ENCODE measurements at places on chromosomes 3 and 15.

GRCh38 chr3:50319894-50320625 is 2.5 kb downstream of the HYAL2 start:
- no peak for DNase-seq

DNA sequence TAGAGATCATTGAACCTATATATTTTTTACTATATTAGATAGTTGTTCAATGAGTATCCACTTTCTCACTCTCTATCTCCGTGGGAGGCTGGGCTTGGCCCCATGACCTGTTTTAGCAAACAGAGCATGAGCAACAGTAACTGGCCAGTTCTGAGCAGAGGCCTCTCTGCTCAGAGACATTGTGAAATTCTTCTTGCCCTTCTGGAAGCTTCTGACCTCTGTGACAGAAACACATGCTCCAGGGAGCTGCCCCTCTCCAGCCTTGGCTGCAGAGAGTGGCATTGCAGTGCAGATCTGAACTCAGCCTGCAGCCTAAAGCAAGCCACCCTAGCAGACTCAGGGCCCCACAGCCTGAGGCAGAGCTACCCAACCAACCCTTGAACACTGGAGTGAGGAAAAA is 20.5 kb downstream of the FAM240A start:
- DNase-seq: no peak

GRCh38 chr3:156732715-156733421 is 58.5 kb downstream of the TIPARP start:
- no peak for DNase-seq

DNA sequence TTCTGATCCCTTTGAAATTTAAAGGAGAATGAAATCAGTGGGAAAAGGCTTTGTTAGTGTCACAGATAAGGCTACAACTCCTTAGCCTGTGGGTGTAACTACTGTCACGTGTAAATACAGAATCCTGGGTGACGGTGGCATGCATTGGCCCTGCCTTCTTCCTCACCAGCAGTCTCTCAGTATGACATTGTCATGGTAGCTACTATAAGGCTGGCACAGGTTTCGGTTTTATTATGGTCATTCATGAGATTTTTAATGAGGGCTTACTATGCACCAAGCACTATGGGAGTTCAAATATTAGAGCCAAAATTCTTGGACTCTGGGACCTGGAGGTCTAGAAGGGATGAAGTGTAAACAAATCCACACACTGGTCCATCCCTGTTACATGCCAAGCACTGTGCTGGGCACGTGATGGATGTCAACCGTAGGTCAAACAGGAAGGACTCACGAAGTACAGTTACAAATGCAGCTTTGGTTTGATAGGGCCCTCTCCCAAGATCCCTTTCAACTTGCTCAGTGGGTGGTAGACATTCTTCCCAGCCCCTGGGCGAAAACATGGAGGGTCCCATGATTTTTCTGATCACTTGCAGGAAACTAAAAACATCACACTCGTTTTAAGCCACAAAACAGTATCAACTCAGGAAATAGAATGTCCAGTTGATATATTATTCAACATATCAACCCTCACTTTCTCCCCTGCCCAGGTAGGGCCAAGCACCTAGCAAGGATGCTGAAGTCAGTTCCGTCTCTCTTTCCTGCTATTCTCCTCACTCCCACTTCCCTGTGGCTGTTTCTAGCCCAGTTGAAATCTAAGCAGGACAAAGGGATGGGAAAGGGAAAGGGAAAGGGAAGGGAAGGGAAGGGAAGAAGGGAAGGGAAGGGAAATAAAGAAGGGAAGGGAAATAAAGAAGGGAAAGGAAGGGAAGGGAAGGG is 25.3 kb downstream of the BFSP2 start:
- DNase-seq: no peak

GRCh38 chr3:196320137-196320536 is 2.1 kb upstream of the DYNLT2B start:
- no peak for DNase-seq

- no peak for DNase-seq
Observed at GRCh38 chr3:59451800-59452746, 402.2 kb upstream of the CFAP20DC start.

- no peak for DNase-seq
Observed at GRCh38 chr15:69341356-69341755, 42.6 kb downstream of the PAQR5 start.

DNA sequence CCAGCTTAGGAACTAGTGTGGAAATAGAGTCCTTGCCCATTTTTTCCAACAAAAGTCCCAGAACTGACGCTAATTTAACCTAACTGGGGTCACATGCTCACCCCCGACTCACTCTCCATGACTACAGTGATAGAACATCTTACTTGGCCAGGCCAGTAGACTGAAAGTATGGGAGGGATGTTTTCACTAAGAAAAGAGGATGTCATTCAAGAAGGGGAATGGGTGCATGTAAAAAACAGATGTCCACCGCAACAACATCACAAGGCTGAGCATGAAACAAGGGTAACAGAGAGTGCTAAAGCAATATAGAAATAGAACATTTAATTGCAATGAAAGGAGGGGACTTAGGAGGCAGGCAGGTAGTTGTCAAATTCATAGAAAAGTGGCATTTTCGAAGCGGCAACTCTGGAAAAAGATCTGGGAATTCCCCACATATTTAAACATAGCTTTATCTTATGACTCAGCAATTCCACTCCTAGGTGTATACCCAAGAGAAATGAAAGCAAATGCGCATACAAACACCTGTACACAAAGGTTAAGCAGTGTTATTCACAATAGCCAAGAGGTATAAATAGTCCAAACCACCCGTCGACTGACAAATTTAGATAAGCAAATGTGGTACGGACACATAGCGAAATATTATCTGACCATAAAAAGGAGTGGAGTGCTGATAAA is 41.1 kb upstream of the UBE2E2 start:
- no peak for DNase-seq

DNA sequence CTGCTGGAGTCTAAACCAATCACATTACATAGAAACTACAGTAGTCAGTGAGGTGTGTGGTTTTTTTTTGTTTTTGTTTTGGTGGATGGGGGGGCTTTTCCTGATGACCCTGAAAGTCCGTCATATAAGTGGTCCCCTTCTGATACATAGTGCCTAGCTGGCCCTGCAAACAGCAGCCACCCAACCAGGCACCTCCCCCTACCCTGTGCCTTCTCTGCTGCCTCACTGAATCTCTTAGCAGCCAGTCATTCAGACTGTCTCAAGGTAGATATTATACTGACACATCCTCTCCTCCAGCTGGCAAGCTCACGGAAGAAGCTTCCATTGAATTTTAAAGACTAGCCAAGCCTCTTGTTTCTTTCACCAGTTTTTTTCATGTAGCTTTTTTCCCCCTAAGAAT is 21.4 kb downstream of the SYN2 start:
- DNase-seq: no peak

Data from stimulated activated CD8-positive, alpha-beta memory T cell treated with anti-CD3 and anti-CD28 coated beads, Interleukin-12 subunit alpha, Interleukin-12 subunit beta, amount 100 ng/mL, for 1 hour (primary cell).